ENCODE measurements at places on chromosomes 3 and 15.

DNA sequence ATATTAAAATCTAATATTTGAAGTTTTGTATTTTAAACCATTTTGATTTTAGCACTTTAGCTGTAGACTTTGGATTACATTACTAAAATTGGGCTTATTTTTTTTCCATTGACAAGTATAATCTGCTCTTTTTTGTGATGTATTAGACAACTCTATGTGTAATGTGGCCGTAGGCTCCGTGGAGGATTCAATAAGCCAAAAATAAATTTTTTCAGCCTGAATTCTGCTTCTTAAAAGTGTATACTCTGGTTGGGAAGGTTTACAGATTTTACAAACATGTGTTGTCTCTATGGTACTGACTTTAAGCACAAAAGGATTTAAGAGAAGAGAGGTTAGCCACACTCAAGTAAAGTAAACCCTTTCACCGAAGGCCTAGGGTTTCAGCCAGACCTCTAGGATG is 110.8 kb downstream of the PLCL2 start:
- no peak for DNase-seq

DNA sequence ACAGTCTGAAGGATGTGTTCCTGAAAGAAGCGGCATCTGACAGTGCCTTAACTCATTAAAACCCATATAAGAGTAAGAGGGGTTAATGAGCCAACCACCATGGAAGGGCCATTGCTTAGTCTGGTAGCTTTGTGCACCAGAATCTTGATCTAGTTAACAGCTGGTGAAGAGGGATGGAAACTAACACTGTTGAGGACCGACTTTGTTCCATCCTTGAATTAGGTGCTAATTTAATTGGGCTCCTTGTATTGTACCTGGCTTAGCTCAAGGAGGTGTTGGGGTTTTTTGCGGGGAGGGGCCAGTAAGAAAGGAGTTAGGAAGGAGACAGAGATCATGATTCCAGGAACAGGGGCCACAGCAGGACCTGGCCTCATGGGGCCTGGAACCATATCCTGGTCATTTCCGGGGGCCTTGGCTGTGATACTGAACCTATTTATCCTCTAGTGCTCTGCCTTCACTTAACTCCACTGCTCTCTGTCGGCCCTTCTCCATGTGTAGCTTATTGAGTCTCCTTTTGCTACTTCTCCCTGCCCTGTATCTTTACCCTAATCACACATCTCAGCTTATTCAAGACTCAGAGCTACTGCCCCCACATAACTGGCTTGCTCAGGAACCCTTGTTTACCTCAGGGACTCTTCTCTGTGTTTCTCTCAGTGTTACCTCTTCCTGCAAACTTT is 93.0 kb downstream of the RPL22L1 start:
- no peak for DNase-seq

DNA sequence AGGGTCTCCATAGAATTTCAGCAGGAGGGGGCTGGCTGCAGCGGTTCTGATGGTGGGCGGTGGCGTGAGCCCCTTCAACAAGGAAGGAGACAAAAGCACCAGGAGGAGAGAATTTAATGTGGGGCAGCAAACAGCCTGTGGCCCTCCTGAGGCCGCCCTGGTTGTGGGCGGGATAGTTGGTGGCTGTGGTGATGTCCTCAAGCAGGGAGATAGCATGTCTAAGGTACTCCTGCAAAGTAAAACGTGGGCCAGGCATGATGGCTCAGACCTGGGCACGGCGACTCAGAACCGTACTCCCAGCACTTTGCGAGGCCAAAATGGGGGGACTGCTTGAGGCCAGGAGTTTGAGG is 94.0 kb downstream of the LRRK1 start:
- DNase-seq: no peak

DNA sequence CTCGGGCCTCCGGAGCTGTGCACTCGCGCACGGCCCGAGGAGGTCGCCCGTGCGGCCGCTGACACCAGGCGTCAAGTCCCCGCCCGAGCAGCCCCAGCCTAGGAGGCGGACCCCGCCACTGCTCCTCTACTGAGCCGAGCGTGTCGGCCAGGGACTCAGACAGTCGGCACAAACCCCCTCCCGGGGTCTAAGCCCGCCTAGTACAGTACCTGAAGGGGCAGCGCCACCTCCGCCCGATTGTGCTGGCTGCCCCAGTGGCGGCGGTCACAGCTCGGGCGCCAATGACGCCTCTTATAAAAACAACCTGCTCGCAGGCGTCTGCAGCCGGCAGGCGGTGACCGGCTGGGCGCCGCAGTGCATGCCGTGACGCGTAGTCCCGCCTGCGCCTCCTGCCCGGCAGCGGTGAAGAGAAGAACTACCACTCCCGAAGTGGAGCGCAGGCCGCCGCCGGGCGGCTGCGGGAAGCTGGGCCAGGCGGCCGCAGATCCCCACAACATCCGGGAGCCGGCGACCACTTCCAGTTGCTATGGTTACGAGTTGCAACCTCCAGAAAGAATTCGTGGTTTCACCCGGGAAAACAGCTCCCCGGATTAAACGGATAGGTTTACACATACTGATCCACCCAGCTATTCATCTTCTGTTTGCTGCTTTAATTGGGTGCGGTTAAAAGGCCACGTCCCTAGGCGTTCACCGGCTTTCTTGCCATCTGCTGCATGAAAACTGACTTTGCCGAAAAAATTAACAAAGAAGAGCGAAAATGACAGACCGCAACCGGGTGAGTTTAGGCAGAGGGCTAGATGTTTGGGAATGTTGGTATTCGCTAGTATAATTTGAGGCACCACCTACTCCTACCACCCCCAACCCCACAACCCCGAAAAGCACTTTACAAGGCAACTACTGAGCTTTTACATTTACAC is at the start of the genes CCPG1 and PIERCE2:
TSS of gene CCPG1 (minus strand) at position 348 of the 917 bp plus-strand sequence. CDS start 18,935 bp downstream, outside the sequence.
TSS of gene PIERCE2 (plus strand) at position 484 of the 917 bp plus-strand sequence. CDS start at position 758, 274 bp downstream.
- peak; percentile 95 for DNase-seq

- DNase-seq: no peak
These were observed 32.5 kb upstream of the MINAR1 start for GRCh38 chr15:79399606-79400005.

DNA sequence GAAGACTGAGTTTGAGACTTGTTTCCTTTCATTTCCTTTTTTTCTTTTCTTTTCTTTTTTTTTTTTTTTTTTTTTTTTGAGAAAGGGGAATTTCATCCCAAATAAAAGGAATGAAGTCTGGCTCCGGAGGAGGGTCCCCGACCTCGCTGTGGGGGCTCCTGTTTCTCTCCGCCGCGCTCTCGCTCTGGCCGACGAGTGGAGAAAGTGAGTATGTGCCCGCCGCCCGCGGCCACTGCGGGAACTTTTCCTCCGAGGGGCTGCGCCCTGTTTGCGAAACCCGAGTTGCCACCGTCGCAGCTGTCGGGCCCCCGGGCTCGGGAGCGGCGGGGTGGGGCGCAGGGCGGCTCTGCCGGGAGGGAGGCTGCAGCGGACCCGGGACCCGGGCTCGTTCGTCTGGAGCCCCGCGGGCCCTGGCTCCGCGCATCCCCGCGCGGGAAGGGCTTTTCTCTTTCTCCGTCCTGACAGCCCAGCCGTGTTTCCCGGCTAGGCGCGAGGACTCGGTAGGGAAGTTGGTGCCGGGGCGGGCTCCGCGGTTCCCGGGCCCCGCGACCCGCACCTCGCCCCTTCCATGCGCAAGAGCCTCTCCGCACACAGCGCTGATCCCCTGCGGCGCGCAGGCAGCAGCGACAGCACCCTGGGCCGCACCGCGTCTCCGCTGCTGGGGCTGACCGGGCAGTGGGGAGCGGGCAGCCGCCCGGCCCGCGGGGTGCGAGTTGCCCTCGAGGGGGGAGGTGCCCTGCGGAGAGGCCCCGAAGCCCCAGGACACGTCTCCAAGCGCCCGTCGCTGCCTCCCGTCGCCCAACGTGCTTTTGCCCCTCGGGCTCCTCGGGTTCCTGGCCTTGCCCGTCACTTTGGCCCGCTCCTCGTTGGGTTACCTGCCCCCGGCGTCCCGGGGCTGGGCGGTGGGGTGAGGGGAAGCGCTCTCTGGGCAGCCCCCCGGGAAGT is 1.4 kb downstream of the IGF1R start:
- DNase-seq: no peak

DNA sequence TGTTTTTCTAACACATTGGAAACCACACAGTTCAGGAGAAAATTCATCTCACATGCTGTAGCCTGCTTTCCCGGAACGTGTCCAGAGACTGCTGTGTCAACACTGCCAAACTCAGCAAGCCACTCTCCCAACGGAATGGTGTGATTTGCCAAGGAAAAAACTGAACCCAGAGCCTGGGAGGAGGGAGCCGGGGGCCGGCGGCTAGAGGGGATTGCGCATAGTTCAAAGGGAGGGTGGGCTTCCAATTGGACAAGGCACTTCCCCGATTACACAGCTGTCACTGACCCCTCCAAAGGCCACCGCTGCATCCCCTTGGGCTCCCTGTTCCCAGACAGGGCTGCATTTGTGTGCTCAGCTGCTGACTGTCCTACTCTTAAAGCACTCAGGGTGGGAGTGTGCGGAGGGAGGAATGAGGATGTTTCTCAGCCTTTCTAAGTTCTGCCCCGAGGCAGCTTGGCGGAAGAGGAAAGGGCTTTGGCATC is 256.2 kb downstream of the ZNF621 start:
- no peak for DNase-seq

Data from fibroblast of the conjunctiva (primary cell).